Central memory CD8-positive, alpha-beta T cell (primary cell): ENCODE measurements at places on chromosomes 3 and 15.

- DNase-seq, result no peak
Observed at GRCh38 chr3:8852511-8852910, 83.1 kb upstream of the OXTR start.

DNA sequence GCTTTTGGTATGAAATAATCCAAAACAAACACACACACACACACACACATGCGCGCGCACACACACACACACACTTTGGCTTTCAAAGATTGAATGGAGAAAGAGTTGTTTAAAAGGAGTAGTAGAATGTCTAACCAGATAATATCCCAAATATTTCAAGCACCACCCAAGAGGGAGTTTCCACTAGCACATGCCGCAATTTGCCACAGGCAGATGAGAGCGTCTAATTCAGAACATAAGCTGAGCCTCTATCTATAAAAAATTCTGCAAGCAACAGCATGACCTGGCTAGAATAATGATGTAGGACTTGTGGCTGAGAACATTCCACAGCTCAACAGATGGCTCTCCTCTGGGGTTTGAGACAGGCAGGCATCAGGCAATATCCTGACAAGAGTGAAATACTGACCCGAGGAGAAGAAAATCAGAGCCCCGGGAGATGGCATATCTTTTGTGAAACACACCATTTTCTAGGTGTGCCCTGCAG, 302.5 kb upstream of the GADL1 start:
- no peak for DNase-seq

GRCh38 chr3:27044931-27045481, 324.2 kb downstream of the NEK10 start:
- DNase-seq, result no peak

DNA sequence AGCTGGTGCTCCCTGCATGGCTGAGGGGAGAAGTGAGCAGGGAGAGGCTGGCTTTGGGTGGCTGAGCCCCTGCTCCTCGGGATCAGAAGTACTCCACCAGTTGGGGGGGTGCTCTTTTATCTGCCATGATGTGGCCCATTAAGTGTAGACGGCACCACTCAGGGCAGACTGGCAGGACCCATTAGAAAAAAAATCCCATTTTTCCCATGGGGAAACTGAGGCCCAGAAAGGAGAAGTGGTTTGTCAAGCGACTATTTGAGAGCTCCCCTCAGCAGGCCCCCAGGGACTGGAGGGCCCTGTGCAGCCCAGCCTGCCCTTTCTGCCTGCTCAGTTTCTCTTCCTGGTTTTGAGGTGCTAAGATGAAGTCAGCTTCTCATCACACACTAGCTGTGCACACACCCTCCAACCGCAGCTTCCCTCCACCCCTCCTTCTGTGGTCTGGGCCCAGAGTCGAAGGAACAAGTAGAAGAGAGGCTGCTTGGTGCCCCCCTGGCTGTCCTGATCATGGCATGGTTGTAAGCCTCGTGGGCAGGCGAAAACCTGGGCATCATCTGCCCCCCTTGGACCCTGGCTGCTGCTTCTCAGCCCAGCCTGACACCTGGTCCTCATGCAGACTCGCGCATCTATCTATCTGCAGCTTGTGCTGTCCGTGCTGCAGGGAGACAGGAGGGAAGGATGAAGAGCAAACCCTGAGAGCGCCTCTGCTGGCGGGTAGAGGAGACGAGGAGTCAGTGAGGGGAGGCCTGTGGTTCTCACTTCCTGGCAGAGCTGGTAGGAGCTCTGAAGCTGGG, 5.6 kb downstream of the CSK start:
- DNase-seq, result peak; percentile 91

DNA sequence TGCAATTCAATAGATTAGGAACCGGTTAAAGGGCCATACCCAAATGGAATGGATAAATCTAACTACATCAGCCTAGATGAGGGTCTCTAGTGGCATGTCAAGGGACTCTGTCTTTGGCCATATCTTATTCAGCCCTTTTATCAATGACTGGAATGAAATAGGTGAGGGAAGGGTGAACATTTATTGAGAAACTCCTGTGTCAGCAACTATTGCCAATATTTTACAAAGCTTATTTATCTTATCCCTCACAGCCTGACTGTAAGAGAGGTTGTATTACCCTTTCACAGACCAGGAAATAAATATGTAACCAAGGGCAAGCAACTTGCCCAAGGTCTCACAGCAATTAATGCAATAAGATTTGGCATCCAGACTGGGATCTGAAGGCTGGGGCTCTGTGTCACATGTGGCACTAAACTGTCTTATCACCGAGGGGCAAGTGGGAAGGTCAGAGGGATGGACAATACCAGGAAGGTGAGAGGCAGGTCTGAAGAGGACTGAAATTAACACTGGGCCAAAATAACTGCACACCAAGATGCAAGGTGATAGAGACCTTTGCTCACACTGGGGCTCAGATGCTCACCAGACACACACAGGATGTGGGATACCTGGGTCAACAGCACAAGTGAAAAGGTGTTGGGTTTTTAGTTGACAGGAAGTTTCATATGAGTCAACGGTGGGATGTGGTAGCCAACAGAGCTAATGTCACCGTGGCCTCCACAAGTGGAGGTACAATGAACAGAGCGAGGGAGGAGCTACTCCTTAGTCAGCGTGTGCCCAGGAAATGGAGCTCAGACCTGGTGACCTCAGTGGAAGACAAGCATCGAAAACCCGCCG, 261.3 kb downstream of the RPLP1 start:
- peak; percentile 37 for DNase-seq

- DNase-seq, result no peak
Observed at GRCh38 chr3:169659096-169659819, 4.3 kb downstream of the MECOM start.

DNA sequence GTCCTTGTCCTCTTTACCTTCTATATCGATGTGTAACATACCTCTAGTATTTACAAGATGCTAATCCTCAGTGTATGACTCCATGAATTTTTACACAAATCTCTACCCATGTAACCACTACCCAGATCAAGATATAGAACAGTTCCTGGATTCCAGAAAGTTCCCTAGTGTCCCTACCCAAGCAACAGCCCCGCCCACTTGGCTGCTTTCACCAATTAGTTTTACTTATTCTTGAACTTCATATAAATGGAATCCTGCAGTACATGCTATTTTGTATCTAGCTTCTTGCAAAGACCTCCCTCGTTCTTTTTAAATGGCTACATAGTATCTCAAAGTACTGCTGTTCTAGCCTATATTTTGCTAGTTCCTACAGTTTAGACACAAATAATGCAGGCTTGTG, 33.0 kb downstream of the CD276 start:
- no peak for DNase-seq

- DNase-seq, result no peak
Observed at GRCh38 chr3:25784971-25785370, 1.7 kb upstream of the NGLY1 start.

- DNase-seq, result no peak
Observed at GRCh38 chr3:125319765-125320164, 55.4 kb downstream of the ZNF148 start.

- no peak for DNase-seq
Observed at GRCh38 chr15:90807786-90808086, 60.7 kb upstream of the FURIN start.

DNA sequence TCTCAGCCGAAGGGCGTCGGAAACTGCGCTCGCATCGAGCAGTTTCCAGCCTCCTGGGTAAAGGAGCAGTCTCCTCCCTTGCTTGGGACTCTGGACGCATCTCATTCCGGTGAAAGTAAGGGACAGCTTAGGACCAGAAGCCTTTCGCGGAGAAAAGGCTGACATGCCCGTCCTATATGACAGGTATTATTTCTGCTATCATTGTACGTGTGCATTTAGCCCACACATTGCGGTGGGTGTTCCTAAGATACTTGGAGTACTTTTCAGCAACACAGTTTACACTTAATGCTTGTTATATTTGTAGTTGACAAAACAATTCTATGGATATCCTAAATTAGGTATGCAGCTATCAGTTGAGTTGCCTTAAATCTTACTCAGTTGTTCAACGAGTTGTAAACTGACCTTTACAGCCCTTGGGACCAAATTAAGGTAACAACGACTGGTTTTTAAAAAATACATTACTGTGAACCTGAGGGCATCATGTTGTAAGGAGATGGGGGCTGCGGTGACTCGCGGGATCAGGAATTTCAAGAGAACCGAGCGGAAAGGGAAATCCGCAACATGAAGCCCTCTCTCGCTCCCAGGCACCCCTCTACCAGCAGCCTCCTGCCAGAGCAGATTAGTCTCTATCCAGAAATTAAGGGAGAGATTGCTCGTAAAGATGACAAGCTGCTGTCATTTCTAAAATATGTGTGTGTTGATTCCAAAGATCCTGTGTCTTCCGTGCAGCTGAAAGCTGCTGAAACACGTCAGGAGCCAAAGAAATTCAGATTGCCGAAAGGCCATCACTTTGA, 632 bp upstream of the COPS2 start:
- DNase-seq, result no peak

DNA sequence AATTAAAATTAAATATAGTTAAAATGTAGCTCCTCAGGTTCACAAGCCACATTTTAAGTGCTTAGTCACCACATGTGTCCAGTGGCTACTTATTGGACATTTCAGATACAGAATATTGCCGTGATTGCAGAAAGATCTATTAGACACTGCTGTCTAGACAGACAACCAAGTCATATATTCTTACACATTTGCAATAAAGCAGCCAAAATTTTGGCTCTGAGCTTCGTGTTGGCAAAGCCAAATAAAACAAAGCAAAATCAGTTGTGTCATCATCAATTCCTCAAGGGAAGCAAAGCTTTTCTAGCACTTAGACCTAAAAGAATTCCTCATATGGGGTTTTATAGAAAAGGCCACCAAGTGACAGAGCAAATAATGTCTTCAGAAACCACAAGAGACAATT, 193.1 kb upstream of the LPP start:
- no peak for DNase-seq

- no peak for DNase-seq
Observed at GRCh38 chr3:114207768-114208167, 28.9 kb upstream of the DRD3 start.

DNA sequence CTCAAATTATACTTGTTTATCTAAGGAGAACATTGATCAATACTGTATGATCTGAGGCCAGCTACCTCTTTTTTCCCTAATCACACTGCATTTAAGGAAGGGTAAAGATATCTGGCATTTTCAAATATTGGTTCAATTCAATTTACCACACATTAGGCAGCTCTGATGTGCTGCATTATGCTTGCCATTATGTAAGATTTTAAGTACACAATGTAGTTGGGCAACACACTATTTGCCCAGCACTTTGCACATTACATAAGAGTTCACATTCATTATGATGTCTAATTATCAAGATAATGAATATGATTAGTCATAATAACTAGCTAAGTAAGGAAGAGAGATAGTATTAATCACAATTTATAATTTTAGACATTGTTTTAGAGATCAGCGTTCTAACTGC, 196.3 kb downstream of the BCHE start:
- DNase-seq, result no peak

GRCh38 chr3:116741467-116741866, 31.9 kb downstream of the TUSC7 start:
- no peak for DNase-seq

DNA sequence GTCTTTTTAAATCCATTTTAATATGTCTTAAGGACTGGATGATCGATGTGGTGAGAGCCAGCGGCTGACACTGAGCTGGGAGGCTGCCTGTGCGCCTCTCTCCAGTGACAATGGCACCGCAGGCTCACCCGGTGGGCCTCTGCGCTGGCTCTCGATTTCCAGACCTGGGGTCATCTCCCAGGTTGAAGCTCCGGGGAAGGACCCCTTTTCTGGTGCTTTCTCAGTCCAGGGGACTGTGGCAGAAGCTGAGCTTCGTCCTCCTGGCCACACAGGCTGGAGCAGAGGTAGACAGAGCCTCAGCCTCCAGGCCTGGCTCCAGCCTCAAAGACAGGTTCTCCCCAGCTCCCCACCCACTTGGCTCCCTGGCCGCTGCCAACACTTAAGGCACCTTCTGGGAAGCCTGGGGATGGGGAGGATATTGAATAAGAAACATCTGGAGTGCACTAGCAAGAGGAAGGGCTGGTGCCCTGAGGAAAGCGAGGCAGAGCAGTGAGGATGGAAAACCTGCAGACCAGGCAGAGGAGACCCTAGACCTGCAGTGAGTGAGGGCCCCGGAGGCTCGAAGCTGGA, 154.2 kb upstream of the SMAD3 start:
- no peak for DNase-seq

DNA sequence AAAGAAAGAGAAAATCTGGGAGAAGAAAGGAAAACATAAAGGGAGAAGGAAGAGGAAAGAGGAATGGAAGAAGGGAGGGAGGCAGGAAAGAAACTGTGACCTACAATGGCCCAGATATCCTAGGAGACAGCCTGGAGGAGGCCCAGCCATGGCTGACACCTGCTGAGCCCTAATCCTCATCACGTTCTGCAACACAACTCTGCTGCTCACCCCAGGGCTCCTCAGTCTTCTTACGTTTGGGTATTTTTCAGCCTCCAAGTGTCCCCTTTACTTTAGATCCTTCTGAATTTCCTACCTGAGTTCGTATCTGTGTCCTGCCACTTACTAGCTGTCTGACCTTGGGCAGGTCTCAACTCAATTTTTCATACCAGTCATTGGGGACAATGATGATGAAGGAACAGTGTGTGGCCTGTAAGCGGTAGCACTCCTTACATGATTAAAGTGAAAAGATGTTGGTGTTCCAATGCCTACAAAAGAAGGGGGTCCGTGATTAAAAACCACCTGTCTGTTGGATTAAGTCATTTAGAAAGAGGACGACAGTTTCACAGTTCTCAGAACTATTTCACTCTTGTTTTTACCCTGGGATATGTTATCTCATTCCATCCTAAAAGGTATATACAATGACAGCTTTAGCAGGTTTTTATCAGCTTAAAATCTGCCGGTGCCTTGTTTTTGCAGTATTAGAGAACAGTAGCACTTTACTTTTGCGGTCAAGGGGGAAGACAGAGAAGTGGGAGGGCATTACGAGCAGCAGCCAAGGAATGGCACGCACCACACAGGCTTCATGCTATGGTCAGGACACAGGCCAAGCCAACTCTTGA, 47.4 kb downstream of the CCR4 start:
- DNase-seq, result no peak

DNA sequence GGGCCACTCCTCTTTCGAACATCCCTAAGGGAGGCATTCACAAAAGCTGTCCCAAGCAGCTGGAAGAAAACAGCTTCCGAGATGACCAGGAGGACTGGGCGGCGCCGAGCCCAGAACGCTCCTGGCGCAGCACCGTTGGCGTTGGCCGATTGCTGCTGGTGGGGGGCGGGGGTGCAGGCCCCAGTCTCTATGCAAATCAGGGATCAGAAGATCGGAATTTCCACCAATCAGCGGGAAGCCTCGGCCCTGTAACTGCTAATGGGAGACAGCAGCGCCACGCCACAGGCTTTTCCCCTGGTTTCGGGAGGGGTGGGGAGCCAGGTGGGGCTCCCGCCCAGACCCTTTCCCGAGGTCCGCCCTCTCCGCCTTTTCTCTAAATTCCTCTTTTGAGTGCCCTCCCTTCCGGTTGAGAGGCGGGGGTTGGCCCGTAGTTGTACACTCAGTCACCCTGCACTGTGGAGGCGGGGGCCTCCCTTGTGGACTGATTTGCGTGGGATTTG, 27.0 kb downstream of the HMCES start:
- DNase-seq, result no peak

- no peak for DNase-seq
Observed at GRCh38 chr15:92906563-92907081, 6.5 kb downstream of the CHD2 start.
